ENCODE measurements at places on chromosomes 6 and 20. TPM values are rescaled to one million over a fixed set of nuclear protein-coding genes. Genes with fewer than 3 reads are reported as not detected.

Gene SEL1L2
- not detected for total RNA-seq

DNA sequence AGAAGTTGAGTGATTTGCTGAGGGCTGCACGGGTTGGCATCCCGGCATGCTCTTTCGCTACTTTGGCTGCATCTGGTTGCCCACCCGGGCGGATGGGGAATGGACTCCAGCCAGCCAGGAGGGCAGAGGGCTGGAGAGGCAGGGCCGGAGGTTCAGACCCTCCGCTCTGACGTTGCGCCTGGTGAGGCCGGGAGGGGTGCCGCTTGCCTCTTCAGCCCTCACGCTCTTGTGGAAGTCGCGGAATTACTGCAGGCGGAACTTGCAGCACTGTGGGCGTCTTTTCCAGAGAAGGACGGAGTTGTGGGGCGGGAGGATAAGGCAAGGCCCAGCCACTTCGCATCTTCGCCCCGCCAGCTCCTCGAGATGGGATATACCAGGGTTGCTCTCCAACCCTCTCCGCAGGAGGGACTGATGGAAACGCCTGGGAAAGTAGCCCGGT, 656 bp downstream of the RTEL1 start:
- no peak for DNase-seq
- H3K27me3 ChIP-seq = peaks cover 7% of the 10 kb centered on the region
- peak overlapping the region; percentile 94 for H3K4me3 ChIP-seq
- peaks cover 40% of the 10 kb centered on the region for H3K4me1 ChIP-seq
- H3K27ac ChIP-seq = peak overlapping the region; percentile 95
- peaks cover 9% of the 10 kb centered on the region for H3K36me3 ChIP-seq

GRCh38 chr20:49566401-49567364, 1.3 kb downstream of the PTGIS start:
- peaks cover 30% of the 10 kb centered on the region for H3K27me3 ChIP-seq
- peak overlapping the region; percentile 77 for H3K4me3 ChIP-seq
- peak overlapping the region; percentile 72 for H3K27ac ChIP-seq
- peaks cover 38% of the 10 kb centered on the region for H3K4me1 ChIP-seq

Gene NKX2-2
- total RNA-seq = not detected

DNA sequence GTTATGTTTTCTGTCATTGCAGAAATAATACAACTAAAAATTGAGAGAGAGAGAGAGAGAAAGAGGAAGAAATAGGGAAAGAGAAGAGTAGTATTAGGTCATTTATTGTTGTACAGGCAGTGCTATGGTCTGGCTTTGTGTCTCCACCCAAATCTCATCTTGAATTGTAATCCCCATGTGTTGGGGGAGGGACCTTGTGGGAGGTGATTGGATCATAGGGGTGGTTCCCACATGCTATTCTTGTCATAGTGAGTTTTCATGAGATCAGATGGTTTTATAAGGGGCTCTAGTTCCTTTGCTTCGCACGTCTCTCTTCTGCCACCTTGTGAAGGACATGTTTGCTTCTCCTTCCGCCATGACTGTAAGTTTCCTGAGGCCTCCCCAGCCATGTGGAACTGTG, 677.4 kb upstream of the CHD6 start:
- no peaks in the 10 kb centered on the region for H3K36me3 ChIP-seq
- H3K4me3 ChIP-seq = no peak overlapping the region
- no peak for DNase-seq
- no peak overlapping the region for H3K27ac ChIP-seq

Gene BCAS1
- not detected for total RNA-seq

DNA sequence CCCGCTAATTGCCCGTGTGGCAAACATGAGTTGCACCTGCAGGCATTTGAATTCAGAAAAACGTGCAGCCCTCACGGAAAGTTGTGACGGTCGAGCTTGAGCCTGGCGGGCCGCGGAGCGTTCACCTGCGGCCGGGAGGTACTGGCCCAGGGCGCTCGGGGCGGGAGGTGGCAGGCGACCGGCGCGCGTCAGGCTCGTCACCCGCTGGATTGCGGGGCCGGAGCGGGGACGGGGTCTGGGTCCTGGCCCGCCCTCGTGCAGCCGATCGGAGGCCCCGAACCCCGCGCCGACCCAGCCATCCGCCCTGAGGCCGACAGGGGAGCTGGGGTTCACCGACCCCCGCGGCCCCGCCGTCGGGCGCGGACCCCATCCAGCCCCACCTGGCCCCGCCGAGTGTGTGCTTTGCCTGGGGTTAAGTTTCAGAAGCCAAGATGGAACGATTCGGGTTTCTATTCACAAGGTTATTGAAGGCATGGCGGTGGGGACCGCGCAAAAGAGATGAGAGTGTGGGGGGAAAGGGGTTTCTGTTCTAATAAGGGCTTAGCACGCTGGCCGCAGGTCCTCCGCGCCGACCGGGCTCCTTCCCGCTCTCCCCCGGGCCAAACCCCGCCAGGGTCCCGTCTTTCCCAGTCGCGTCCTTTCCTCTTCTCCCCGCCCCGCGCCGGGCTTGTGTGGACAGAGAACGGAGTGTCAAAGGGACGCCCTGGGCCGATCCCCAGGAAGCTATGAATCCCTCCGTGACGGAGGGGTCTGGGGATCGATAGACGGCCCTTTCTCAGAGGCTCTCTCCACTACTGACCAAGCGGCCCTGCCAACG, 1.6 kb upstream of the HEY2 start:
- H3K4me3 ChIP-seq = peak overlapping the region; percentile 83
- H3K4me1 ChIP-seq = peaks cover 45% of the 10 kb centered on the region
- DNase-seq = peak; percentile 5

DNA sequence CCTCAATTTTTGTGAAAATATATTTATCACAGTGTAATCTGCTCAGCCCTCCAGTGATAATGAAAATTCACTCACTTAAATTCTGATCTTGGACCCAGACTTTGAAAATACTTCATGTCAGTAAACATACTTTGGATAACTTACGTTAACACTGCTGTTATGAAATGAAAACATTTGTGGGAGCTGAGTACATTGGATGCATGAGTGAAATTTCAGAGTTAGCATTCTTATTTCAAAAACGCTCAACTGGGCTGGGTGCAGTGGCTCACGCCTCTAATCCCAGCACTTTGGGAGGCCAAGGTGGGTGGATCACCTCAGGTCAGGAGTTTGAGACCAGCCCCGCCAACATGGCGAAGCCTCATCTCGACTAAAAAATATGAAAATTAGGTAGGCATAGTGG, 196.4 kb downstream of the UTRN start:
- no peak for DNase-seq
- no peak overlapping the region for H3K27ac ChIP-seq
- no peaks in the 10 kb centered on the region for H3K27me3 ChIP-seq

Gene CD109
- 29.3 TPM for total RNA-seq

DNA sequence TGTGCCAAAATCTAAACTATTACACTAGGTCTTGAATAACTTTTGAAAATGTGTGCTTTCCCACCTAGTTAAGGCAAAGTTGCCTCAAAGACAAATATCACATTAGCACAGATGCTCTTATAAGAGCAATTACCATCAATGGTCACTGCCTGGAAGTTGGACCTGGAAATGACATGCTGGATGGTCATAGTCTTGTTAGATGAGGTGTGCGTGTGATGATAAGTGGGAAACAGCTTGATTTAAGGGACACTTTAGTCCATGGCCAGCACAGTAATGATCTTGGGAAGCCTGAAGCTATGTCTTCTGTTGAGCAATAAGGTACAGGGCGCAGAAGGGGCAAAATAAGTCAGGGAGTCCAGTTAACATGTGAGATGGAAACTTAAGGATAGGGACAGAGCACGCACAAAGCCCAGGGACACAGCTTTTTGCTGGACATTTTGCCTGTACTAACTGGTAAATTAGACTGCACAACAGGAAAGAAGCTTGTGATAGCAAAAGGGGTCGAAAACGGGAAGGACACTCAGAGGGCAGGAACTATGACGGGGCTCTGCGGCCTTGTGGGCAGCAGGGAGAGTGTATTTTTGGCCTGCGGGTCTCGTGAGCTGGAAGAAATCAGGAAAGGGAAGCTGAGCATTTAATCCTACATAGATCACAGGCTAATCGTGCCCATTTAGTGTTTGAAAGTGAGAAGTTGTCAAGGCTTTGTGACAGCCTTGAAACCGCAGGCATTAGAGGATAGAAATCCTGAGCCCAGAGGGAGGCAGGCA, 66.7 kb upstream of the BMP2 start:
- no peaks in the 10 kb centered on the region for H3K27me3 ChIP-seq
- DNase-seq = no peak
- H3K36me3 ChIP-seq = no peaks in the 10 kb centered on the region
- H3K4me1 ChIP-seq = no peaks in the 10 kb centered on the region

Gene LY86
- 1.1 TPM for total RNA-seq

Gene RAE1
- 54.4 TPM for total RNA-seq

- H3K4me1 ChIP-seq = no peaks in the 10 kb centered on the region
- DNase-seq = no peak
- no peak overlapping the region for H3K4me3 ChIP-seq
- peaks cover 3% of the 10 kb centered on the region for H3K36me3 ChIP-seq
Observed at GRCh38 chr20:4051413-4052138, 36.2 kb upstream of the RNF24 start.

- H3K36me3 ChIP-seq = no peaks in the 10 kb centered on the region
- H3K27ac ChIP-seq = no peak overlapping the region
- H3K4me1 ChIP-seq = no peaks in the 10 kb centered on the region
- no peak for DNase-seq
Observed at GRCh38 chr20:57025666-57026224, 240.7 kb downstream of the BMP7 start.

DNA sequence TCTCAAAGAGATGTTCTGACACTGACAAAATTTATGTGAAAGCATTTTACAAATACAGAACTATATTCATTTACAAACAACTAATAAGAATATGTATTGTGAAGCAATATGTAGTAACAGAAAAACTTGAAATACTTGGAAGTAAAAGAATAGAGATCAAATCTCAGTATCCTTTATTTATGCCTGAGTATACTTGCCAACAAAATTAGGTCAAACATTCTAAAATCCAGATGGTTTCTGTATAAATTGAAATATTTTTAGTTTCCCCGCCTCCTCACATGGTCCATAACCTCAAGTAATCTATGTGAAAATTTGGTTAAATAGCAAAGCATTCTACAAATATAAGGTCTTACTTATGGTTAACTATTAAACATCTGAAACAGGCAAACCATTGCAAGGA, 545.4 kb downstream of the EYS start:
- H3K36me3 ChIP-seq = no peaks in the 10 kb centered on the region
- no peak overlapping the region for H3K4me3 ChIP-seq
- no peak for DNase-seq
- H3K27ac ChIP-seq = no peak overlapping the region
- H3K27me3 ChIP-seq = no peaks in the 10 kb centered on the region

Gene MYCT1
- total RNA-seq = not detected

Gene ENPP1
- total RNA-seq = 1.2 TPM

- no peak overlapping the region for H3K4me3 ChIP-seq
- H3K4me1 ChIP-seq = no peaks in the 10 kb centered on the region
- no peaks in the 10 kb centered on the region for H3K36me3 ChIP-seq
- DNase-seq = no peak
- H3K27ac ChIP-seq = no peak overlapping the region
- H3K27me3 ChIP-seq = peaks cover 10% of the 10 kb centered on the region
Observed at GRCh38 chr6:166673309-166673708, 46.3 kb upstream of the RPS6KA2 start.

Gene SPDEF
- total RNA-seq = not detected

DNA sequence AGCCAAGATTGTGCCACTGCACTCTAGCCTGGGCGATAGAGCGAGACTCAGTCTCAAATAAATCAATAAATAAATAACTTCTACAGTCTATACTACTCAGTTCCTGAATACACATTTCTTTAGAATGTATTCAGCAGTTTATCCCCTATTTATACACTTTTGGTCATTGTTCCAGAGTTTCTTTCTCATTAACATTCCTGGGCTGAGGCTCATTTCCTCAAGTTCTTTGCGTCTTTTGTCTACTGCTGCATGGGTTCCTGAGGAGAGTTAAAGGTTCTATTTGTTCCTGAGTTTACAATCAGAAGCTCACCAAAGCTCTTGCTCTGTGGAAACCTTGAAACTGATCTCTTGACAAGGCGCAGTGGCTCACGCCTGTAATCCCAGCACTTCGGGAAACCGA, 37.7 kb upstream of the SASH1 start:
- H3K36me3 ChIP-seq = no peaks in the 10 kb centered on the region
- H3K27me3 ChIP-seq = peaks cover 2% of the 10 kb centered on the region
- DNase-seq = no peak
- no peak overlapping the region for H3K27ac ChIP-seq
- no peaks in the 10 kb centered on the region for H3K4me1 ChIP-seq

DNA sequence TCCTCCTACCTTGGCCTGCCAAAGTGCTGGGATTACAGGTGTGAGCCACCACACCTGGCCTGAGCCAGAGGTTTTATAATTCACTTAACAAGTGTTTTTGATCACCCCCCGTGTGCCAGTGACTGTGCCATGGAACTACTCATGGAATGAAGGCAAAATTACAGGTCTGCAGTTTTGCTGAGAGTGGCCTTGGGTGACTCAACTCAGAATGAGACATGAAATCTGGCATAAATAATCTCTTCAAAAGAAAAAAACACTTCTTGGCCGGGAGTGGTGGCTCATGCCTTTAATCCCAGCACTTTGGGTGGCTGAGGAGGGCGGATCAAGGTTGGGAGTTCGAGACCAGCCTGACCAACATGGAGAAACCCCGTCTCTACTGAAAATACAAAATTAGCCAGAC, 166.9 kb upstream of the SALL4 start:
- DNase-seq = no peak
- H3K4me3 ChIP-seq = no peak overlapping the region
- no peaks in the 10 kb centered on the region for H3K36me3 ChIP-seq

- no peak for DNase-seq
- H3K27me3 ChIP-seq = no peaks in the 10 kb centered on the region
- peak overlapping the region; percentile 74 for H3K27ac ChIP-seq
Observed at GRCh38 chr6:85670573-85670972, 27.9 kb upstream of the SYNCRIP start.

DNA sequence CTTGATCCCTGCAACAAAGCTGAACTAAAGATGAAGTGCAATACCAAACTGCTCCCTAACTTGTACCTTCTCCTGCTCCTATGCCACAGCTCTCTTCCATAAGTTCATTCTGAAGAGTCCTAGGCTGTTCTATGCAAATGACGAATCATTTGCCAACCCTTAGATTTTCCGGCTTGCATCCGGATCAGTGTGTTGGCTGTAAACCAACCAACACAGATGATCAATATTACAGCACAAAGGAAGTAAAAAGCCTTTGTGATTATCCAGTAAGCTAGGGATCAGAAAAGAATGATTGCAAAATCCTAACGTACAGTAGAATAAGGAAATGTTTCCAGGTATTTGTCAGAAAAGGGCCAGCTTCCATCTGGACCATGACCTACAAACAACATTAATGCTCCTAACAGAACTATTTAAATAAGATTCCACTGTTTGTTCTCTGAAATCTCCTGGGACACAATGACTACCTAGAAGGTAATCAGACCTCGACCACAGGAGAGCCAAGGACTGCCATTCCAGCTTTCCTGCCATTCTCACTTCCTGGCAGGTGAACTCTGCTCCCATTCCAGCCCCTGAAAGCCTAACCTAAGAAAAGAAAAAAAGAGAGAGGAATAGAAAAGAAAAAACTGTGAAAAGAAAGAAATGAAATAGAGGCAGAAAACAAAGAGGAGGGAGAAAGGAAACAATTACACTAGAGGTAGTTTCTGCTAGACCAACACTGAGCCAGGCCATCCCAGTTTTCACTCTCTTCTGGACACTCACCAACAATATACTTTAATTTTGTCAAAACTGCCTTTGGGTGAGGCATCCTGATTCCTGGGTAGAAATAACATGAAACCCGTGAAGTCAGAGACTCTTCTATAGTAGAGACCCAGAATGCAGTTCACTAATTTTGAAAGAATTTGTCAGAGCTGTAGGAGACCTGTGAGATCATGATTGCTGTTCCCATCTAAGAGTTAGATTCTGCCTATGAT, 19.7 kb downstream of the GMDS start:
- H3K27ac ChIP-seq = no peak overlapping the region
- H3K36me3 ChIP-seq = peaks cover 8% of the 10 kb centered on the region
- no peaks in the 10 kb centered on the region for H3K27me3 ChIP-seq
- DNase-seq = no peak
- peaks cover 36% of the 10 kb centered on the region for H3K4me1 ChIP-seq
